ENCODE measurements at places on chromosomes 1 and 21.

DNA sequence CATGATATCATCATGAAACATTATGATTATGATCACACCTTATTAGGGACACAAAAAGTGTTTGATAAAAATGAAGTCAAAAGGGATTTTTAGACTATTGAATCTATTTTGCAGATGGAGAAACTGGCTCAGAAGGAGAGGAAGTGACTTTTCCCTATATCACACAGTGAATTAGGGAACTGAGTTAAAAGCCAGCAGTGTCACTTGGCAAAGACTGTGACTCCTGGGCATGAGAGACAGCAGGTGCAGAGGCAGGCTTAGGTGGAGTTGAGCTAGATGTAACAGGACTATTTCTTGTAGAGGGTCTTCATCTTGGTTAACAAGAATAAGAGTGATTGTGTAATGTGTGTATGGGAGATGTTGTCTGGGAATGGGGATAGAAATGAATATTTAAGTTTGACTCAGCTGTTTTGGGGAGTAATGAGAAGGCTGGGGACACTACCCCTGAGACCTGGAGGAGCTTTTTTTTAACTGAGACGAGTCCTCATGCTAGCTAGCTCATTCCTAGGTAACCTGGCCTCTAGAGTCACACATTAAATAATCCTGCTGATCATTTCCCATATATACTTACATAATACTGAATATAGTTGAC is 1.0 kb upstream of the CD84 start:
- DNase-seq: no peak

DNA sequence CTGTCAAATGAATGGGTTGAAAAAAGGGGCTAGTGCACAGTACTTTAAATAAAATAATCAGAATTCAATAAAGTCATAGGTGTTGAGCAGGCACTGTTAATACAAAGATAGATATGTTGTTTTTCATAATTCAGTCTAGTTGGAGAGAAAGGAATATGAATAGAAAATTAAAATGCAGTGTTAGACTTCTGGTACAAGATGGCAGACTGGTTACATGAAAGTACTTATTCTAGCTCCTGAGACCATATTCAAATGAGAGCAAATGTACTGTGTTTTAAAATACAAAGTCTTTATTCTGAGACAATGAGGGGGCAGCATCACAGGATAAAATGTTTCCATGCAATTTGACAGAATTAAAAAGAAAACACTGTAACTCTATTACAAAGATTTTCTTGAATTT is 542.1 kb downstream of the COL11A1 start:
- no peak for DNase-seq

DNA sequence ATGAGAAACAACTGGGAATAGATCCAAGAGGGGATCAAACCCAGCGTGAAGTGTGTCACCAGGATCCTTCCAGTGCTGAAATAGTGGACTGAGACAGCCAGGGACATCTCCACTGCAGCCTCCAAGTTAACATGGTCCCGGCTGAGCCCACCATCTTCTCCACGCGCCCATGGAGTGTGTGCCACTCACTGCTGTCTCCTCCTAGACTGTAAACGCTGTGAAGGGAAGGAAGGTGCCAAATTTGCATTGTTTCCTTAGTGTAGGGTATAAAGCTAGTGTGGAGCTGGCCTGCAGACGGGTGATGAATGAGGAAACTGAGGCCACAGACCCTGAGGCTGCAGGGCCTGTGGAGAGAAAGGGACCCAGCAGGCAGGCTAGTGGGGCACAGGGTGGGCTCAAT is 183.6 kb downstream of the FOXD2 start:
- DNase-seq: no peak

DNA sequence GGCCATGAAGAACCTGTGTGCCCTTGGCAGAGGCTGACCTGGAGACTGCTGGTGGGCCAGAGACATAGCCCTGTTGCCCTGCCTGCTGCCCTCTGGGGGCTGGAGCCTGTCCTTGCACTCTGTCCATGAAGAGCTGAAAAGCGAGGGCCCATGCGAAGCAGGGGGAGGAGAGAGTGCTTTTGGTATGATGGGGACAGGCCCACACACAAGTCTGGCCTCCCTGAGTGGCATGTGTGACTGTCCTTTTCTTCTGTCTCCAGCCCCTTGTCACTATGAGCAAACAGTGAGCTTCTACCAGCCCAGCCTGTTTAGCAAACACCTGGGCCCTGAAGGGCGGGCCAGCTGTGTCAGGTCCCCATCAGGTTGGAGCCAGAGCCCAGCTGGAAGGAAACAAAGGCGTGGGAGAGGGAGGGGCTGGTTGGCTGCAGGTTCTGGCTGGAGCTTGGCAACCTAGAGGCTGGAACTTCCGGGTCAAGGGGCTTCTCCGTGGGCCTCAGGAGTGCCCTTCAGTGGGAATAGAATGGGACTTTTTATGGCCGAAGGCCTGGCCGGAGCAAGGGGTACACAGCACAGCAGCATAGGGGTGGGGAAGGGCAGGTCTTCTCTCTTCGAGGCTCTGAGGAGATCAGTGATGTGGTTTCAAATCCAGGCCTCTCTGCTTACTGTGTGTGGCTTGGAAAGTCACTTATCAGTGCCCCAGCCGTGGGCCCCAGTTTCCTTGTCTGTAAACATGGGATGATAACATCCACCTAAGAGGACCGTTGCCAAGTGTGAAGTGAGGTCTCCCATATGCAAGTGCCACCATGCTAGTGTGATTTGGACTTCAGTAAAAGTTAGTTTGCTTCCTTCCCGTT is 14.3 kb downstream of the QSOX1 start:
- no peak for DNase-seq

- no peak for DNase-seq
Observed at GRCh38 chr1:178411756-178412399, 84.9 kb downstream of the CLEC20A start.

DNA sequence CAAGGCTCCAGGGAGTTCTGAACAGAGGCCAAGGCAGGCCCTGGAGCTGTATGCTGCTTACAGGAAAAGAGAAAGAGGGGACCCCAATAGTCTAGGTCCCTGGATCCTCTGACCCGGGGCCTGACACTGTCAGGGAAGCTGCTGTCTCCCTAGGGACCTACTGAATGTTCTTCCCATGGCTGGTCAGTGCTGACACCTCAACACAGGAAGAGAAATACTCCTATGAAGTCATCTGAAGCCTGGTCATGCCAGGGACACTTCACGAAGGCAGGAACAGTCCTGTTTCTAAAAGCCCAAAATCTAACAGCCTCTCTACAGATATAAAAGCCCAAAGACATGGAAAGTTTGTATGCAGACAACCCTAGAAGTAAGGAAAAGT is 1.7 kb upstream of the LAD1 start:
- no peak for DNase-seq

- no peak for DNase-seq
Observed at GRCh38 chr1:178238722-178239510, 145.0 kb downstream of the RASAL2 start.

GRCh38 chr1:206982216-206982615 is 12.0 kb upstream of the FCAMR start:
- DNase-seq: no peak

DNA sequence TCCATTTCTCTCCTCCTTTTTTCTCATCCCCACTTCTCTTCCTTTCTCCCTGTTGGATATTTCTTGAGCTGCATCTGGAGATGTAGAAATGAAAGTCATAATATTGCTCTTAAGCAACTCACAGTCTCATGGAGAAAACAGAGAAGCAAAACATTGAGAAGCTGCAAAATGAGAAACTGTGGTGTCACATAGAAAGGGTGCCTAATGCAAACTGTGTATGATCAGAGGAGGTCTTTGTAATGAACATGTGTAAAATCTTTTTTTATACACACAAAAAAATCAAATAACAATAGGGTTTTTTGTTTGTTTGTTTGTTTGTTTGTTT is 11.8 kb upstream of the SLAMF7 start:
- DNase-seq: no peak

DNA sequence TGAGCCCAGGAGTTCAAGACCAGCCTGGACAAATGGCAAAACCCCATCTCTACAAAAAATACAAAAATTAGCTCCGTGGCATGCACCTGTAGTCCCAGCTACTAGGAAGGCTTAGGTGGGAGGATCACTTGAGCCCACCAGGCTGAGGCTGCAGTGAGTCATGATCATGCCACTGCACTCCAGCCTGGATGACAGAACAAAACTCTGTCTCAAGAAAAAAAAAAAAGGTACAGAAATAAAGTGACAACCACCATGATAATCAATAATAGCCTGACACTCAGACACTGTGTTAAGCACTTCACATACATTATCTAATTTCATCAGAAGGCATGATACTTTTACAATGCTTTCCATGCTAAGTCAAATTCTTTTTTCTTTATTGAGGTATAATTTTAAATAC is 53.1 kb downstream of the ST7L start:
- no peak for DNase-seq

Data from forelimb muscle (tissue), 1 donor.